CD4-positive, alpha-beta memory T cell (primary cell): ENCODE measurements at places on chromosomes 2 and 18.

DNA sequence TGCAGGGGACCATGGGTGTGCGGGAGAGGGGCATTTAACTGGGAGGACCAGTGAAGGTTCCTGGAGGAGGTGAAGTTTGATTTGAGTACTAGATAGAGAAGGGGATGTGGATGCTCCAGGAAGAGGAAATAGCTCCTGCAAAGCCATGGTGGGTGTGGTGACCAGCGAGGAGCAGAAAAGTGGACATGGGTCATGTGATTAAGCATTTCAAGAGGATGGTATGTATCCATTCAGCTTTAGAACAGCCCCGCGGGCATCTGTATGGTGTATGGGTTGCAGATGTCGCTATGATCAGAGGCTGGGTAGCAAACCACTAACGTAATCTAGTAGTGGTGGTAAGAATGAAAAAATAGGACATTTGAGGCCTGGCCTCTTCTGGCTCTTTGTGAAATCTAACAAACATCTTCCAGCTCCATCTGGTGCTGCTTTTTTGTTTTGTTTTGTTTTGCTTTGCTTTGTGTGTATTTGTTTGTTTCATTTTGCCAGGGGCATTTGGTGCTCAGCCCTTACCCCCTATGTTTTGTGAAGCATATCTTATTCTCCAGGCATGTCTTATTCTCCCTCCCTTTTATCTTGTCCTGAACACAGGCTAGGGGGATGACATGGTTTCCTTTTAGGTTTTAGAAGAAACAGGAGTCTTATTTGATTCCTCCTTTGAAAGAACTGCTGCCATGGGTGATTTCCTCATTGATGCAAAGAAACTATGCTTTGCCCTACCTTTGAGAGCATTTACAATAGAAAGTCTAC lies 226.1 kb downstream of the LRRTM1 start:
- no peak overlapping the region for H3K4me3 ChIP-seq
- H3K27me3 ChIP-seq, result no peaks in the 10 kb centered on the region
- no peak for DNase-seq
- no peak overlapping the region for H3K27ac ChIP-seq
- no peaks in the 10 kb centered on the region for H3K36me3 ChIP-seq
- no peaks in the 10 kb centered on the region for H3K4me1 ChIP-seq

DNA sequence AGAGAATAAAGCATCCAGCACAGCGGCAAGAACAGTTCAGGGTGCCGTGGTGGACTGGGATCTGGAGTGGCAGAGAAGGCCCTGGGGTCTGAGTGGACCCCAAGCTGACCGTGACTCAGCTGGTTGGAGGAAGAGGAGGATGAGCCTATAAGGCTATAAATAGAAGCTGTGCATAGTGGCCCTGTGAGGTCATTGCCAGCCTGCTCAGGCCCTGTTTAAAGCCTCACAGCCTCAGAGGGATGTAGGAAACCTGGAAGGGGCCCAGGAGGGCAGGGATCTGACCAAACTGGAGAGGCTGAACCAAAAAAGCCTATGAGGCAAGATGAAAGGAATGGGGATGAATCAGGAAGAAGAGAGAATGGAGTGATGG lies 11.3 kb upstream of the DES start:
- H3K36me3 ChIP-seq, result no peaks in the 10 kb centered on the region
- H3K4me3 ChIP-seq, result no peak overlapping the region
- H3K4me1 ChIP-seq, result no peaks in the 10 kb centered on the region
- no peaks in the 10 kb centered on the region for H3K27me3 ChIP-seq
- no peak overlapping the region for H3K27ac ChIP-seq

DNA sequence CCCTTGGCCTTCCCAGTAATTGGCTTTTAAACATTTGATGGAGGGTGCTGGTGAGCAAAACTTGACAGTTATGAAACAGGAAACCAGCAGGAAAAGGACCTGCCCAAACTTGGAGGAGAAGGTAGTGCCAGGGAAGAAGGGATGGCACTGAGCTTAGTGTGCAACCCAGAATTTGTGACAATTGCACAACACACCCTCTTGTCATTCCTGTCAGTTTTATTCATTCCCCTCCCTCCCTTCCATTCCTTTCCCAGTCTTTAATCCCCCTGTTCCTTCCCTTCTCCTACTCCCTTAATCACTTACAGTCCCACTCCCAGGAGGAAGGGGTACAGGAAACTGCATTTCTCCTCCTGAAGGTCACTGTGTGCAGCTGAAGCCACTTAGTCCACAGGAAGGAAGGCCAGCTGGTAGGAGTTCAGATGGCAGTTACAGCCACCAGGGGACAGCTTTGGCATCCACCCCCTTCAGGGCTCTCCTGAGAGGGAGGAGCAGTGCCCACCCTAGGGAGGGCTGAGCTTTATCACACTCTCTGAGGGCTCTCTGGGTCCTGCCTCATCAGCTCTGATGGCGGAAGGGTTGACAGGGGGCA lies 24.0 kb upstream of the SIGLEC15 start:
- no peaks in the 10 kb centered on the region for H3K4me1 ChIP-seq
- no peak for DNase-seq
- no peak overlapping the region for H3K4me3 ChIP-seq
- H3K27me3 ChIP-seq, result no peaks in the 10 kb centered on the region
- no peaks in the 10 kb centered on the region for H3K36me3 ChIP-seq

DNA sequence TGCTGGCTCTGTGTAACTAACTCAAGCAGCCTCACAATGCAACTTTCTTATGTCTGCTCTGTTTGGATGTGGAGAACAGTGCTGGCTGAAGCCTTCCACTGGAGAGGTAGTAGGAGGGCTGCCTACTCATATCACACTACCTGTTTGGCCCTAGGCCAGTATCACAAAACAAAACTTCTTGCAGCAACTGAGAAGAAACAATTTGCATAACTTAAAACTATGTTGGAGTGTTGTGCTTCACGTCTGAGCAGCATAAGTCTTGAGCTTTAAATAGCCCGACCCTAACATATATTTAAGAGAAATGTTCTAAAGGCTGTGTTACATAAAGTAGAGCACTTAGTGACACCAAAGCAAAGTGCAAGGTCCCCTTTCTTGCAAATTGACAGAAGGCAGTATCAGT lies 204.9 kb upstream of the ACVR2A start:
- no peak for DNase-seq
- no peak overlapping the region for H3K4me3 ChIP-seq
- H3K27ac ChIP-seq, result no peak overlapping the region
- no peaks in the 10 kb centered on the region for H3K36me3 ChIP-seq

GRCh38 chr2:186201371-186201770 lies 284.7 kb upstream of the ZC3H15 start:
- no peak for DNase-seq
- no peaks in the 10 kb centered on the region for H3K27me3 ChIP-seq
- H3K27ac ChIP-seq, result no peak overlapping the region
- H3K36me3 ChIP-seq, result no peaks in the 10 kb centered on the region
- no peak overlapping the region for H3K4me3 ChIP-seq

DNA sequence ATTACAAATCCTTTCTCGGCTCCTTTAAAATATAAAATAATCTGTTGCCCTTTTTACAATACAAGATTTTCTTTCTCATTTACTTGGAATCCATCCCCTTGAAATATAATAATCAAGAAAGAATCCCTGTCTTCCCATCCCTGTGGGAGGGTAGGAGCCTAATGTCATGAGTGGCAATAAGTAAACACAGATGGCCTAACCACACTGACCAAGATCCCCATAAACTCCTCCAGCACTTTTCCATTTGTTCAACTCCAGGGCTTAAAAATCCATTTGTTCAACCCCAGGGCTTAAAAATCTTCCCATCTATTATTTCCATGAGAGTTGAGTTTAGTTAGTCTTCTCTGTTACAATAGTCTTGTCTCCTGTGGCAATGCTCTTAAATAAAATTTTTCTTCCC lies 297.6 kb downstream of the CDH7 start:
- H3K27me3 ChIP-seq, result no peaks in the 10 kb centered on the region
- DNase-seq, result no peak
- H3K4me1 ChIP-seq, result no peaks in the 10 kb centered on the region
- no peak overlapping the region for H3K27ac ChIP-seq
- no peak overlapping the region for H3K4me3 ChIP-seq

DNA sequence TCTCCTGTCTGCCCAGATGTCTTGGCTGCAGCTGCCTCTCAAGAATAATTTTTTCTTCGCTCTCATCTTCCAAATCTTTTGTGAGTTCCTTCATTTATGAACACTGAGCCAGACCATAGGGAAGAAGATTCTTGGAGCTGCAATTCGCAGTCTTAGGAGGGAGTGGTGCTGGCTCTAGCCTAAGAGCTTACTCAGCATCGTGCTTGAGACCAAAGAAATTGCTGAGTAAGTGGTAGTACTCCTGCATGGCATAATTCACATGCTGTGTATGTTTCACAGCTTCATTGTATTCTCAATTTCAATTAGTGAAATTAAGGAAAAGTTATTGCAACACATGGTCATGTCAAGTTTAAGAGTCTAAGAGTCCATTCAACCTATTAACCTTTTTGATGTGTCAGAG lies 771.7 kb downstream of the ADCYAP1 start:
- no peak for DNase-seq
- H3K4me3 ChIP-seq, result no peak overlapping the region
- H3K27me3 ChIP-seq, result no peaks in the 10 kb centered on the region
- no peaks in the 10 kb centered on the region for H3K36me3 ChIP-seq
- H3K4me1 ChIP-seq, result no peaks in the 10 kb centered on the region
- no peak overlapping the region for H3K27ac ChIP-seq

GRCh38 chr2:235286622-235287374 lies 207.0 kb upstream of the AGAP1 start:
- H3K27ac ChIP-seq, result no peak overlapping the region
- H3K4me3 ChIP-seq, result no peak overlapping the region
- H3K36me3 ChIP-seq, result no peaks in the 10 kb centered on the region
- no peak for DNase-seq
- H3K27me3 ChIP-seq, result no peaks in the 10 kb centered on the region
- H3K4me1 ChIP-seq, result no peaks in the 10 kb centered on the region

GRCh38 chr2:143469323-143469722 lies 340.1 kb downstream of the ARHGAP15 start:
- DNase-seq, result no peak
- H3K36me3 ChIP-seq, result no peaks in the 10 kb centered on the region
- H3K4me3 ChIP-seq, result no peak overlapping the region
- H3K27me3 ChIP-seq, result no peaks in the 10 kb centered on the region
- H3K4me1 ChIP-seq, result peaks cover 1% of the 10 kb centered on the region

- DNase-seq, result no peak
- H3K27me3 ChIP-seq, result no peaks in the 10 kb centered on the region
- H3K36me3 ChIP-seq, result no peaks in the 10 kb centered on the region
- no peak overlapping the region for H3K27ac ChIP-seq
- no peak overlapping the region for H3K4me3 ChIP-seq
Measured at GRCh38 chr18:79590191-79591031, 89.2 kb upstream of the CTDP1 start.

GRCh38 chr2:30978044-30978443 lies 160.2 kb downstream of the GALNT14 start:
- no peaks in the 10 kb centered on the region for H3K36me3 ChIP-seq
- H3K4me1 ChIP-seq, result no peaks in the 10 kb centered on the region
- no peak overlapping the region for H3K4me3 ChIP-seq
- no peak overlapping the region for H3K27ac ChIP-seq

DNA sequence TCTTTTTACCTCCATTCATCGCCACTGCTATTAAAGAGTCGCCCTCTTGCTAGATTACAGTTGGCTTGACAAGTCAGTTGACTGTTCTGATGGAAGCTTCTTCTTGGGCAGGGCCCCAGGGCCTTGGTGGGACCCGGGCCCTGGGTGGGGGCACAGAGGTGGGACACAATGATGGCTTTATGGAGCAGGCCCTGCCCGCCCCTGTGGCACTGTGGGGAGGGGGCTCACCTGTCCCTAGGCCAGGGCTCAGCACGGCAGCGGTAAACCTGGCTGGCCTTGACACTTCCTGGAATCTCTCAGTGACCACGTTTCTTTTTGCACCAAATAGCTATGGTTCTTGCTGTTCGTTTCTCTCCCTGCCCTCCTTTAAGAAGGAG lies 4.9 kb upstream of the HS6ST1 start:
- H3K27me3 ChIP-seq, result no peaks in the 10 kb centered on the region
- H3K27ac ChIP-seq, result no peak overlapping the region
- DNase-seq, result no peak
- peaks cover 13% of the 10 kb centered on the region for H3K4me1 ChIP-seq

GRCh38 chr2:30230497-30231211 lies 680 bp upstream of the LBH start:
- H3K36me3 ChIP-seq, result peaks cover 5% of the 10 kb centered on the region
- no peaks in the 10 kb centered on the region for H3K27me3 ChIP-seq
- peak overlapping the region; percentile 93 for H3K27ac ChIP-seq

GRCh38 chr2:14722904-14723570 lies 90.5 kb downstream of the LRATD1 start:
- no peak overlapping the region for H3K27ac ChIP-seq
- no peak overlapping the region for H3K4me3 ChIP-seq
- DNase-seq, result no peak
- no peaks in the 10 kb centered on the region for H3K4me1 ChIP-seq
- H3K27me3 ChIP-seq, result no peaks in the 10 kb centered on the region
- no peaks in the 10 kb centered on the region for H3K36me3 ChIP-seq

GRCh38 chr2:180411661-180412060 lies 404.6 kb upstream of the CWC22 start:
- DNase-seq, result no peak
- H3K27ac ChIP-seq, result no peak overlapping the region
- no peaks in the 10 kb centered on the region for H3K27me3 ChIP-seq
- no peaks in the 10 kb centered on the region for H3K4me1 ChIP-seq

DNA sequence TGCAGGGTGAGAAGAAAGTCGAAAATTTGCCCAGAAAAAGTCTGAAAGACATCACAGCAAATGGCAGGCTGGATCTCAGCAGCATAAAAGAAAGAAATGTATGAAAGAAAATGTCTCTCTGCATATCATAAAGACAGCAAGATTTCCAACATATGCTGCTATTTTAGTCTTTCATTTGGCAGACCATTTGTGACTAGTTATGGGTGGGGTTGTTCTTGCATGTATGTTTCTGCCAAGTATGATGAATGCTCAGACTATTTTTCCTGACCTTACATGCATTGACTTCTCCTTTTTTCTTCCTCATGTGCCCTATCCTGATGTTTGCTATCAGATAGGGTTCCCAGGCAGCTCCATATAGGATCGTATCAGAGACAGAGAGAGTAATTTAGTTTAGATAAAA lies 58.5 kb upstream of the PARD3B start:
- no peaks in the 10 kb centered on the region for H3K4me1 ChIP-seq
- H3K27me3 ChIP-seq, result no peaks in the 10 kb centered on the region
- H3K4me3 ChIP-seq, result no peak overlapping the region
- DNase-seq, result no peak
- H3K27ac ChIP-seq, result no peak overlapping the region
- H3K36me3 ChIP-seq, result no peaks in the 10 kb centered on the region

DNA sequence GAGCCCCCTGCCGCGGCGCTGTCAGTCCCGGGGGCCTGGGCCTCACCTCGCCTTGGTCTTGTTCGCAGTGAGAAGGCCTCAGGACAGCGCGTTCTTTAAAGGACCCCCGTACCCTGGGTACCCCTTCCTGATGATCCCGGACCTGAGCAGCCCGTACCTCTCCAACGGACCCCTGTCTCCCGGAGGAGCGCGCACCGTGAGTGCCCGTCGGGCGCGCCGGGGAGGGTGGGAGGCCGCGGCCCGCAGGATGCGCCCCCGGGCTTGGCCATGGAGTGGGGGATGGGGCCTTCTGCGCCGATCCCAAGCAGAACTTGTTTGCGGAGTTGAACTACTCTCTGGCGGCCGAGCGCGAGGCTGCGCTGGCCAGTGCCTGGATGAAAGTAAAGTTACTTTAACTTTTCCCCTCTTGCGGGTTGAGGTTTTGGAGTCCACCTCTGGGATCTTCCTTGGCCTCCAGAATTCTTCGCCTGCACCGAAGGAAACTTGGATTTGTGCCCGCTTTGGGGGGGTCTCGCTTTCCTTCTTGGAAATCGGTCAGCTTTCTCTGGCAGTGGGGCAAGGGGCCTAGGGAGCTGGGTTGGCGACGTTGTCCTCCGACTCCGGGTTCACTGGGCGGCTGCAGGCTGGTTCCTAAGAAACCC lies 1.2 kb downstream of the TCF7L1 start:
- no peak overlapping the region for H3K4me3 ChIP-seq
- H3K27me3 ChIP-seq, result peaks cover 16% of the 10 kb centered on the region
- DNase-seq, result no peak
- H3K36me3 ChIP-seq, result no peaks in the 10 kb centered on the region
